ENCODE measurements at places on chromosomes 3 and 15.
A peak's percentile ranks its signal among the peaks of the same experiment; 100 is the strongest.

DNA sequence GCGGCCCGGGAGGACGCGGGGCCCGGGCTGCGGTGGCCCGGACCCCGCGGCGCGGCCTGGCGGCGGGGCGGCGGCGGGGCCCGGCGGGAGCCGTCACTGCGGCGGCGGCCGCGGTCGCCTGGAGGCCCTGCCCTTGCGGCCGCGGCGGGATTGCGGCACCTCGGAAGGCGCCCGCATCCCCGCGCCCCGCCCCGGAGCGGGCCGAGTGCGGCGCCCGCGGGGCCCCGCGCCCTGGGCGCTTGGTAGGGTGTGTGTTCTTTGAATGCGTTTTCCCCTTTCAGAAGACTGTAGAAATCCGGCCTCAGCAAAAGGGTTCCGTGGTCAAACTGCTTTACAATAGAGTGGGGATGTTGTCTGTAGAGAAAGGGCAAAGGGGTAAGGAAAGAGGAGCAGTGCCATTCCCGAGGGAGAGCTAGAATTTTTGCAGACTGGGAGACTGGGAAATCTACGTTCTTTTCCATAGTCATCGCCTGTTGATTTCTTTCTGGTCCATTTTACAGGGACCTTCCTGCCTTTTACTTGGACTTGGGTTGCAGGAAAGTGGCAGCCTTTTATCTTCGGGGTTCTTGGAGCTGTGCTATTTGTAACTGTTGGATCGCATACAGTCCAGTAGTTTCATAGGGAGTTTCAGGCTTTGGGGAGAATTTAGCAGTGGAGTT lies 630 bp downstream of the SNRK start:
- peak; percentile 8 for DNase-seq

GRCh38 chr3:61684386-61684785 lies 123.0 kb downstream of the PTPRG start:
- DNase-seq: no peak

- DNase-seq: no peak
Observed at GRCh38 chr3:187838016-187838540, 92.8 kb upstream of the BCL6 start.

DNA sequence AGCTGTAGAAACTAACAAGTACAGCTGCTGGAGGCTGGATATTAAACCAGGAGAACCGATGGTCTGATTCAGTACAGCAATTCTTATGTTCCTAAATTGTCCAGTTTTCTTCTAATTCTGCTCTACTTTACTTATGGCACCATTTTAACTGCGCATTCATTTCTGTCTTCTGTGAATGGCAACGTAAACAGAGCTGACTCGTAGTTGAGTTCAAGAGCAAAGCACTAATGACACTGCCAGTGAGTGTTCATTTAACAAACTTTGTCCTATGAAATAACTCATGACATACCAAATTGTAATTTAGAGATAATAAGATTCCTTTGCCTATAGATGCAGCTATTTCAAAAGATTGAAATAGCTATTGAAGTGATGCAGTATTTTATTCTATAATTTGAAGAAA lies 48.7 kb downstream of the BCHE start:
- no peak for DNase-seq

GRCh38 chr3:14248477-14248848 lies 69.8 kb downstream of the LSM3 start:
- no peak for DNase-seq

DNA sequence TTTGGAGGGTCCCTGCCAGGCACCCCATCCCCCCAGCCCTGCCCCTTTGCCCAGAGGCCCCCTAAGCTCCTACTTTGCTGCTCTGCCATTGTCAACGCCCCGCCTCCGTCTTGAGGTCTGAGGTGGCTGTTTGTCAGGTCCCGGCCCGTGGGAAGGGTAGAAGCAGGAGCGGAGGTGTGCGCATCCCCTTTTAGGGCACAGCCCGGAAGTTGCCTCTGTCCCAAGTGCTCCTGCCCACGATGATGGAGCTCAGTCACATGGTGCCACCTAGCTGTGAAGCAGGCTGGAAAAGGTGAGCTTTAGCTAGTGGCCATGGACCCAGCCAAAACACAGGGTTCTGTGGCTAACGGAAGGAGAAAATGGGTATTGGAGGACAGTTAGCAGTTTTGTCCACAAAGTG lies 28.5 kb upstream of the LCTL start:
- DNase-seq: no peak

DNA sequence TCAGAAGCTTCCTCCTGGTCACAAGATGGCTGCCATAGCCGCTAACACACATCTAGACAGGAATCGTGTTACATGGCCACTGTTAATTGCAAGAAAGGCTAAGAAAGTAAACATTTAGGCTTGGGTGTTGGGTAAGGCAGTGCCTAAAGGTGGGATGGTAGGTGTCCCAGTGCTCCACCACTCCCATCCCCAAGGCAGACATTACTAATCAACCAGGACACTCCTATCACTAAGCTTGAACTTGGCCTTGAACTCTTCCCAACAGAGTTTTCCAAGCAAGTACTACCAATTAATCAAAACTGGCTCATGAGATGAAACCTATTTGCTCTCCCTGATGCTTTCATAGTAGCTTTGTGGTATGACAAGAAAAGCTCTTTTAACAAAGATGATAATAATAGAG lies 37.9 kb upstream of the C3orf80 start:
- no peak for DNase-seq

- DNase-seq: peak; percentile 0
Observed at GRCh38 chr15:97961067-97961954, 808 bp downstream of the ARRDC4 start.

- DNase-seq: no peak
Observed at GRCh38 chr3:33915796-33916546, 117.5 kb downstream of the PDCD6IP start.

DNA sequence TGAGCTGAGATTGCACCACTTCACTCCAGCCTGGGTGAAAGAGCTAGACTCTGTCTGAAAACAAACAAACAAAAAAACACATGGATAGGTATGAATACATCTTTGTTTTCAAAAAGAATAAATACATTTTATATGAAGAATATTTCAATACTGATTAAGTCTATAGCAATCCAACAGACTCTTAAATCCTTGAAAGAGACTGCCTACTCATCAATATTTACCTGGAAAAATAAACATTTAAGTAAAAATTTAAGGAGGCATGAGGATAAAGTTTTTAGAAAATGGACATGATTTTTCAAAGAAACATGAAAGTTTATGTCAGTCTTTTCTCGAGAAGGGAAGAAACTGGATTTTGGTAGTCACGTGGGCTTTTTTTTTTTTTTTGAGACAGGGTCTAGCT lies 5.4 kb downstream of the NKIRAS1 start:
- no peak for DNase-seq

Measured in T follicular helper cell (primary cell).